ENCODE measurements at places on chromosomes 16 and 17. TPM values are rescaled to one million over a fixed set of nuclear protein-coding genes. Genes with fewer than 3 reads are reported as not detected.

The CRYM gene
- total RNA-seq, result not detected

The LDHD gene
- total RNA-seq, result 0.56 TPM

The MLKL gene
- 7.9 TPM for total RNA-seq

The LPCAT2 gene
- 40.3 TPM for total RNA-seq

The PYCARD gene
- 117 TPM for total RNA-seq

The CDC6 gene
- total RNA-seq, result 30.2 TPM

The C1QTNF1 gene
- total RNA-seq, result 0.46 TPM

The TBC1D26 gene
- not detected for total RNA-seq

The TVP23C gene
- 4.7 TPM for total RNA-seq
